AG04449 (cell line): ENCODE measurements at places on chromosomes 12 and 14.

DNA sequence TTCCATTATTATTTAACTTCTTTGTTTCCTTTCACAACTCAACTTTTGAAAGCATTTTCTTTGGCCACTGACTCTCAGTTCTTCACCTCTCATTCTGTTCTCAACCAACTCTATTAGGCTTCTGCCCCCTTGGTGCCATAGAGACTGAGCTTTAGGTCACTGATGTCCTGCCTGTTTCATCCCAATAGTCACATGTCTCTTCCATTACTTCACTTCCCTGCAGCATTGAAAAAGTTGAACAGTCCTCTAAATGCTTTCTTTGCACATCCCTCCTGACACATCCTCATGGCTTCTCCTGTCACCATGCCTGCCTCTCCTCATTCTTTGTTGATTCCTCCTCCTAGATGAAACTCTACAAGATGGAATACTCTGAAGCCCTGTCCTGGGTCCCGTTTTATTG lies 2.7 kb downstream of the CLEC12A start:
- no peak for DNase-seq

- DNase-seq: no peak
Observed at GRCh38 chr14:78667141-78667540, 497.0 kb downstream of the NRXN3 start.

- no peak for DNase-seq
Observed at GRCh38 chr12:23356440-23356839, 593.0 kb downstream of the SOX5 start.

- no peak for DNase-seq
Observed at GRCh38 chr12:126952096-126953007, 1314.6 kb upstream of the TMEM132C start.

- peak; percentile 46 for DNase-seq
Observed at GRCh38 chr12:93377252-93378195, at the start of gene NUDT4. Gene NUDT4 (plus strand): TSS chr12:93377925. CDS start chr12:93378323, 398 bp downstream.

DNA sequence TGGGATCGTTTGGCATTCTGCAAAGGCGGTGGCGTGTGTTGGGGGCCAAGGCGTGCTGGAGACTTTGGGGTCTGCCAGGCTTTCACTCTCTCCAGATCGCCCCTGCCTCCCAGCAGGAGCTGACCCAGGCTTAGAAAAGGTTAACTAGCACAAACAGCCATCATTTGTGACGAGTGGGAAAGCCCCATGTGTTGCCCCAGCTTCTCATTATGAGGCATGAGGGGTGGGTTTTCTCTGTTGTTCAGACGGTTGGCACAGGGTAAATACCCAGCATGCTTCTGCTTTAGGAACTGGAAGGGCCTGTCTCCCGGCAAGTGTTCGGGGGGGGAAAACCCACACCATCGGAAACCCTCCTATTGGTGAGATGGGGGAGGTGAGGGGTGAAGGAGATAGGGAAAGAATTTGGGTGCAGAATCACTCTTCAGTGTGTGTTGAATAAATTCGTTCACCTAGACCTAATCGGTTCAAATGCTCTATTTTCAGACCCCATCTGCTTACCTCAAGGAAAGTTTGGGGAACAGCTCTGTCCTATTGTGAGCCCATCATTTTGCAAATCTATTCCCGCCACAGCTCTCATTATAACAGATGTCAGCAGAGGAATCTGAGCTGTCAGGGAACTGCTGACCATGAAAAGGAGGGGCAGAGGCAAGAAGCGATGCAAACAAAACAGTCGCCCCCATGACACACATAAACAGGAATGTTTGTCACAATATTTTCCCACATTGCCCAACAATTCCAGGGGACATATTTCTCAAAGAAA lies 34.7 kb upstream of the C12orf42 start:
- no peak for DNase-seq

GRCh38 chr12:40105265-40105514 lies 691 bp downstream of the SLC2A13 start:
- no peak for DNase-seq

GRCh38 chr14:102926104-102926503 lies 3.6 kb downstream of the AMN start:
- DNase-seq: no peak

DNA sequence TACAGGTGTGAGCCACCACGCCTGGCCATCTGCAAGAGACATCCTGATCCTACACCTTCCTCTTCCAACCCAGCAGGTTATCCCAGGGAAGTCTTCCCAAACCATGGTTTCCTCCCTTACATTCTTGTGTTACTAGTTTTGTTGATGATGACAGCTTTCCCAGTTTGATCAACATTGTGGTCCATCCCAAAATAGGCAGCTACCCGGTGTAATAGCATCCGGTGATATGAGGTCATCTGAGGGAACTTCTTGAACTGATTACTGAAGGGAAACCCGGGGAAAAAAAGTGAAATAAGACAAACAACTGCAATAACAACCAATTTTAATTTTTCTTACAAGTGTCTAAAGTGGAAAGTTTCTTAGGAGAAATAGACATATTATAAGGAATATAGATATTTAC lies 45.3 kb upstream of the STAC3 start:
- DNase-seq: no peak
